ENCODE measurements at places on chromosomes 13 and 19.
A peak's percentile ranks its signal among the peaks of the same experiment; 100 is the strongest.

DNA sequence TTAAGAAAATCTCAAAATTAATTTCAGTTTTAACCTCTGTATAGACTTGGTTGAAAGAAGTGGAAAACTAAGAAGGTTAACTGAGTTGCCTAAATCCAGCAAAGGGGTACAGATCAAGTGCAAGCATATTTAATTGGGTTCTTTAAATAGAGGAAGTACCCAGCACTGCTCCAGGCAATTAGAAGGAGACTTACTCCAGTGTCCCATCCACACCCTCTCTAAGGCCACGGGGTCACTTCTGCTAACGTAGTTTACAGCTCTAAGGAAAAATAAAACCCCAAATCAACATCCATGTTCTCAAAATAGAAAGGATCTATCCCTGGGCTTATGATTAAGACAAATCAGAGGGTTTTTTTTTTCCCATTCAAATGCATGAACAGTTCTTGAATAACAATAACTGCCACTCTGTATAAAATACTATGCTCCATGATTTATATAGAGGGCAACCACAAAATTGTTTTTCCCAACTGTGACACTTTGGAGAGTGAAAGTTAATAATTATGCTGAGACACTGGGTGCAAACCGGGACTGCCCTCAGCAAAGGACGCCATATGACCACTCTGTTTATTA, 4.6 kb downstream of the FRY start:
- DNase-seq, result no peak

GRCh38 chr19:14183741-14184350, 22.1 kb downstream of the ADGRL1 start:
- DNase-seq, result peak; percentile 34

- peak; percentile 91 for DNase-seq
Observed at GRCh38 chr19:1507763-1508506, 4.9 kb downstream of the ADAMTSL5 start.

- DNase-seq, result no peak
Observed at GRCh38 chr19:49499030-49499670, 2.9 kb downstream of the RPS11 start.

DNA sequence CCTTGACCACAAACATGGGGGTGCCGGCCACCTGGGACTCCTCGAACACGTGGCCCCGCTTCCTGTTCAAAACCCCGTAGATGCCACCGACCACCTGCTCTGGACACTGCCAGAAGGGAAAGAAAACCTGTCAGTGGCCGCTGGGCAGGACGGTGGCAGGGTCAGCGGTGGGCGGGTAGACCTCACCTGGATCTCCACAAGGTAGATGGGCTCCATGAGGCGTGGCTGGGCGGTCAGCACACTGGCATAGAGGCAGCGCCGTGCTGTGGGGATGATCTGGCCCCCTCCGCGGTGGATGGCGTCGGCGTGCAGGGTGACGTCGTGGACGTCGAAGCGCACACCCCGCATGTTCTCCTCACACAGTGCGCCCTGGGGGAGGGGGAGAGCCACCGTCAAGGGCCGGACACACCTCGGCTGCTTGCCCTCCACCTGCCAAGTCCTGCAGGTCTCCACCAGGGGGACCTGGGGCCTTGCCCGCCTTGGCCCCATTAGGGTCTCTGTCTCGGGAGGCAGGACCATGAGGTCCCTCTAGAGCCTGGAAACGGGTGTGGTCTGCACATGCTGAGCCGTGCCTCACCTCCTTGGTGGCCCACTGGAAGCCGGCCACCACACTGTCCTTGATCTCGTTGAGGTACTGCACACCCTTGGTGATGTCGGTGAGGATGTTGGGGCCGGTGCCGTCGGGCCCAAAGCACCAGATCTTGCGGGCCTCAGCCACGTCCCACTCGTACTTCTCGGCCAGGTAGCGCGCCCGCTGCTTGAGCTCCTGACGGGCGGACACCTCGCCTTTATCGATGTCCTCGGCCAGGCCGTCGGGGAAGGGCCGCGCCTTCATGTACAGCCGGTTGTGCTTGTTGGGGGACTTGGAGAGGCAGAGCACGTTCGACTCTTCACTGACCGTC, 6.6 kb upstream of the DAPK3 start:
- no peak for DNase-seq

DNA sequence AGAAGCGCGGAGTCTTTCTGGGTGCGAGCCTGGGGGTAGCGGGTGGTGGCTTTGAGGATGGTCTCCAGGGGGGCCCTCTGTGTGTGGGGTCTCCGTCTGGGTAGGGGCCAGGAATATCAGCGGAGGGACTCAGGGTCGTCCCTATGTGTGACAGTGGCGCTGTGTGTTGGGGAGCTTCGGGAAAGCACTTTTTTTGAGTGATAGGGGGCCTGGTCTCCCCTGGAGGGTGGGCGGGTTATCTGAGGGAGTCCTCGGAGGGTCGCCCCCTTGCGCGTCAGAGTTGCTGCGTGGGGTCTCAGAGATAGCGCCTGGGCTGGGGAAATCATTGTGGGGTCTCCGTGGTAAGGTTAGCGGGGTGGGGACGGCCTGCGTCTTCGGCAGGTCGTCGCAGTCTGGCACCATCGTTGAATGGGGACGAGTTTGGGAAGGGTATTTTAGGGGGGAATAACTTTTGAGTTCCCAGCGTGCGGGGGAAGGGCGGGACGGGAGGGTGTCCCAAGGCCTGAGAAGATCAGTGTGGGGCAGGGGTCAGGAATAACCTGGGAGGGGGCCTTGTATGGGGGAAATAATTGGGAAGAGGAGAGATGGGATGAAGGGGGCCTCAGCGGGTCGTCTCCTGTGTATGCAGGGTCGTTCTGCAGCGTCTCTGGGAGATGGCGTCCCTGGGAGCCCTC, 857 bp downstream of the IER2 start:
- DNase-seq, result no peak

DNA sequence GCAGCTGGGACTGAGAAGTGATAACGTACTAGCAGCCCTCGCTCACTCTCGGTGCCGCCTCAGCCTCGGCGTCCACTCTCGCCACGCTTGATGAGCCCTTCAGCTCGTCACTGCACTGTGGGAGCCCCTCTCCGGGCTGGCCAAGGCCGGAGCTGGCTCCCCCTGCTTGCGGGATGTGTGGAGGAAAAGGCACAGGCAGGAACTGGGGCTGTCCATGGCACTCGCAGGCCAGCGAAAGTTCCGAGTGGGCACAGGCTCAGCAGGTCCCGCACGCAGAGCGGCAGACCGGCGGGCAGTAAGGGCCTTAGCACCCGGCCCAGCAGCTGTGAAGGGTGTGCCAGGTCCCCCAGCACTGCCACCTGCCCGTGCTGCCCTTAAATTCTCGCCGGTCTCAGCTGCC, 38.8 kb upstream of the SGCG start:
- no peak for DNase-seq

DNA sequence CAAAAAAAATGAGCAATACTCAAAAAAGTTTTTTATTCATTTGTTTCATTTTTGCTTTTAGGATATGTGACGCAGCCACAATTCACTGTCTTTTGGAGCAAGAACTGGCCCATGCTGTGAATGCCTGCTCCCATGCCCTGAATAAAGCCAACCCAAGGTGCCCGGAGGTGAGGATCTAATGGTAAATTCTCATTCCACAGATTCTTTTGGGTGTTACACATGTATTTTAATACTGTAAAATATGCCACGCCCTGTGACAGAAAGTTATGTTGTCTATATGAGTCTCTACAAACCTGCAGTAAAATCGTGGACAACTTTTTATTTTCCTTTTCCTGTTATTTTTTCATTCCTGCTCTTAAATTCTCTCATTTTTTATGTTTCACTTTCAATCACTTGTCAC, 57.5 kb upstream of the AKAP11 start:
- no peak for DNase-seq

GRCh38 chr19:48810151-48810550, 678 bp downstream of the BCAT2 start:
- no peak for DNase-seq

GRCh38 chr13:35498231-35498630, 21.7 kb upstream of the MAB21L1 start:
- no peak for DNase-seq

DNA sequence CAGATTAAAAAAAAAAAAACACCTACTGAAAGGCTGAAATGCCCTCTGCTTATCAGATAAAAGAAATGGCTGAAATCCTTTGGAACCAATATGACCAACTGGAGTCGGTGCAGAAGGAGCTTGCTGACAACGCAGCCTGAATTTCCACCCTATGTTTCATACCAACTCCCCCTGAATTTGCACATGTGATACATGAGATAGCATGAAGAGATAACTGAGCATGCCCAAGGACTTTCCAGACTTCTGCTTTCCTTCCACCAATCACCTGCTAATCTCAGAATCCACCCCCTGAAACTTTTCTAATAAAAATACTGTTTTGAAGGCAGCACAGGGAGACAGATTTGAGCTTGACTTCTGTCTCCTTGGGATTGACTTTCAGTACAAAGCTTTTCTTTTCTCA, 32.2 kb upstream of the WDFY2 start:
- DNase-seq, result no peak

DNA sequence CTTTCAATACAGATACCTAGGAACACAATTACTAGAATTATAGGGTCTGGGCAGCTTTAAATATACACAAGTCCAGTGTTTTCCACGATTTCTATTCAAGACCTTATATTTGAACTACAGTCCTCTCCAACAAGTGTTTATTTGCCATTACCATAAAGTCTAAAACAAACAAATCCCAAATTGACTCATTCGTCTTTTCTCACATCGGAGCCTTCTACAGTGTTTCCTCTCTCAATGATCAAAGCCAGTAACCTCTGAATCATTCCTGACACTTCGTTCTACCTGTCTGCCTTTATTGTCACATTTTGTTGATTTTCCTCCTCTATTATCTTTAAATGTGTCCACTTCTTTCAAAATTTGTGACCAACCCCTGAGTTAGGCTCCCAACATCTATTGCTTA, 1356.5 kb upstream of the SLC10A2 start:
- peak; percentile 25 for DNase-seq

- DNase-seq, result no peak
Observed at GRCh38 chr13:75399168-75399878, 82.6 kb downstream of the TBC1D4 start.

DNA sequence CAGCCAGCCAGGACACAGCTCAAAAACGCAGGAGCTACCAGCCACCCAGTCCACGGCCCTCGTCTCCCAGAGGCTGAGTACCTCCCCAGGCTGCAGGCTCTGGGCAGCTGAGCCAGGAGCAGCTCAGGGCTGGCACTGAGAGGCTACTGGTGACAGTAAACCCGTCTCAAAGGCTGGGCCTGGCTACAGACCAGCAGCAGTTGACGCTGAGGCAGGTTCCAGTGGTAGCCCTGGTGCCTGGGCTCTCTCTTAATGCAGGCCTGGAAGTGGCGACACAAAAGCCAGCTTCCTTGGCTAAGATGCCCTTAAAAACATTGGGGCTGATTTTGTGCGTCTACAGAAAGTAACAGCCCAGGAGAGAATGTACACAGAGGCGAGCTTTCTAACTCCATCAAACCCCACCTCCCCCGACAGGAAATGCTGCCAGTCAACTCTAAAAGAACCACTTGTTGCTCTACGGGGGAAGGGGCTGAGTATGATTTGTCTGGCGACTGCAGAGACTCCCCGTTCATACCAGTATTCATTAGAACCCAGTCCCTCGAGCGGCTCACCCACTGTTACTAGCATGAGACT, 126.3 kb downstream of the STK24 start:
- DNase-seq, result no peak

- DNase-seq, result no peak
Observed at GRCh38 chr13:85879014-85879413, 79.8 kb upstream of the SLITRK6 start.

DNA sequence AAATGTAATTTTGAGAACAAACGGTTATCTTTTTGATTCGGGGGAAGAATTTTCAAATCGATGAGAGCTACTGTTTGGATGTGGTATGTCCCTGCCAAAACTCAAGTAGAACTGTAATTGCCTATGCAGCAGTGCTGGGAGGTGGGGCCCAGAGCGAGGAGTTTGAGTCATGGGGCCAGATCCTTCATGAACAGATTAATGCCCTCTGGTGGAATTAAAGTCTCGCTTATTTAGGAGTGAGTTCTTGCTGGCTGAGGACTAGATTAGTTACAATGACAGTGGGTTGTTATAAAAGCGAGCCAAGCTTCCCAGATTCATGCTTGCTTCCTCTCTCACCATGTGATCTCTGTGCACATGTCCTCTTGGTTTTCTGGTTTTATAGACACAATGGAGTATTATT, 11.8 kb upstream of the PRR20A start:
- no peak for DNase-seq

- DNase-seq, result peak; percentile 35
Observed at GRCh38 chr13:70856711-70857110, 748.5 kb upstream of the KLHL1 start.

DNA sequence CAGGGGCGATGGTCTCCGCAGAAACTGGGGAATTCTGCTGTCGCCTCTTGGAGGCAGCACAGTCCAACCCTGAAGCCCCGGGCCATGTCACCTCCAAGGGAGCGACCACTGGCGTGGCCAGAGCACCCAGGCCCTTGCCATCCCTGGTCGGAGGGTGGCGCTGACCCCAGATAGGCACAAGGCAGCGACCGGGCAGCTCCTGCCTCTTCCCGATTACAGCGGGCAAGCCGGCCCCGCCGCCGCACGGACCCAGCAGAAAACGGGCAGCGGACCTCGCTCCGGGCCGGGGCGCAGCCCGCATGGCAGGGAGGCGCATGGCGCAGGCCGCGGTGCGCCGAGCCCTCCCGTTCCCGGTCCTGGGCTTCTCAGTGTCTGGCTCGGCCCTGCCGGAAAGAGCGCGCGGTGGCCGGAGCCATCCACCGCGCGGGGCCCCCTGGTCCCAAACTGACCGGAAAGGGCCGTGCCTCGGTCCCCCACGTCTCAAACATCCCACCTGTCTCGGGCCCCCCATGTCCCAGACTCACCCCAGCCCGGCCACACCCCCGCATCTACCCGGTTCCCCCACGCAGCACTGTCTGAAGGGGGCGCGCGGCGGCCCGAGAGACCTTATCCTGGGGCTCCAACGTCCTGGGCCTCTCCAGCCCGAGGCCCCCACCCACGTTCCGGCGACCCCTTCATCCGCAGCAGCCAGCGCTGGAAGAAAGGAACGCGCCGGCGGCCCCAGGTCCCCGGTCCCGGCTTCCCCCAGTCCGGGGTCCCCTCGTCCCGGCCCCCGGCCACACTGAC, 727 bp downstream of the CERS1 start:
- no peak for DNase-seq

DNA sequence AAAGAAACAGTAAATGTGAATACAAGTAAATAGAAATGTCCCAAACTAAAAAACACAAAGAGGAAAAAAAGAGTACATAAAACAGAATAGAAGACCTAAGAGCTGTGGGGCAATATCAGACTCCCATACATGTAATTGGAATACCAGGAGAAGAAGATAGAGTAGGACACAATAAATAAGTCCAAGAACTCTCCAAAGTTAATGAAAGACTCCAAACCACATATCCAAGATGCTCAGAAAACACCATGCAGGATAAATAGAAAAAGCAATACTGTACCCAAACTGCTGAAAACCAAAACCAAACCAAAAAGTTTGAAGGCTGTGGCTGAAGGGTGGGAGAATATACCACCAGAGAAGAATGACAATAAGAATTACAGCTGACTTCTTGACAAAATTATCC, 18.3 kb downstream of the THSD1 start:
- DNase-seq, result no peak

GRCh38 chr19:6828698-6829633, 56.5 kb downstream of the VAV1 start:
- no peak for DNase-seq

DNA sequence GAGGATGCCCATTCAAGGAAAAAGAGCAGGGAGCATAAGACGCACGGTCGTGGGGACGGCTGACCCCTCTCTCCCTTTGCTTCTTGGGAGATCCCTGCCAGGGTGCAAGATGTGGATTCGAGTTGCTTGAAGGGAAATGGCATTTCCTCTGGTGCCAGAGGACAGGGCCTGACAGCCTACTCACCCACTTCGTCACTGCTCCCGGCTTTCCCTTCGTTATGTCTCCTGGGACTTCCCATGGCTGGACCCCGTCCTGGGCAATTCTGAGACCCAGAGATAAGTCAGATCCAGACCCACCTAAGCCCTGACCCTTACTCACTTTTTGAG, 1.2 kb downstream of the TBC1D17 start:
- DNase-seq, result no peak

Data from NCI-H2081 (cell line).